ENCODE measurements at places on chromosomes 11 and 22. TPM values are rescaled to one million over a fixed set of nuclear protein-coding genes. Genes with fewer than 3 reads are reported as not detected.

KRTAP5-7 gene
- not detected for total RNA-seq

SMTNL1 gene
- total RNA-seq = not detected

GRCh38 chr22:45507798-45508197 is 5.1 kb downstream of the FBLN1 start:
- no peak for DNase-seq

DNA sequence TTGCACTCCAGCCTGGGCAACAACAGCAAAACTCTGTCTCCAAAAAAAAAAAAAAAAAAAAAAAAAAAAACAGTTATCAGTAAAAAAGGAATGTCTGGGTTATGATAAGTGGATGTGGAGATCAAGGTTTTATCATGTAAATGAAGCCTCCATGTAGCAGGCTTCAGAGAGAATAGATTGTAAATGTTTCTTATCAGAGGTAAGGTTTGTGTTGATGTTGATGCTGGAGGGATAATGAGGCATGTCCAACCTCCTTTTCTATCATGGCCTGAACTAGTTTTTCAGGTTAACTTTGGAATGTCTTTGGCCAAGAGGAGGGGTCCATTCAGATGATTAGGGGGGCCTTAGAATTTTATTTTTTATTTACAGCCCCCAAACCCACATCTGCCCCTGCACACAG is 35.4 kb upstream of the TREH start:
- DNase-seq = no peak

DNA sequence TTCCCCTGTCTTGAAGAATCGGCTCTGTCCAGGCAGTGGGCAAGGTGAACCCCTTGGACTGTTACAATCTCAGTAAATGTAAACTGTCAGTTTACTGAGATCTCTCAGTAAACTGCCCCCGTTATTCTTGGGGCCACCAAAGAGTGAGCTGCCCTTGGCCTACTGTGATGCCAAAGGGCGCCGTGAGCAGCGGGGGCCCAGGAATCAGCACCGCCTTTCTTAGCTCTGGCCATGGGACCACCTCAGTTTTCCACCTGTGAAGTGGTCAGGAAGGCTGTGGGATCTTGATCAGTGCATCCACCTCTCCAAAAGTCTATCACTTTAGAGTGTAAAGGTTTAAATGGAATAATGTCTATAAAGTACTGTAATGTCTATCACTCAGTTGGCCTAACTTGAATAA is 57.1 kb downstream of the THAP12 start:
- no peak for DNase-seq

DNA sequence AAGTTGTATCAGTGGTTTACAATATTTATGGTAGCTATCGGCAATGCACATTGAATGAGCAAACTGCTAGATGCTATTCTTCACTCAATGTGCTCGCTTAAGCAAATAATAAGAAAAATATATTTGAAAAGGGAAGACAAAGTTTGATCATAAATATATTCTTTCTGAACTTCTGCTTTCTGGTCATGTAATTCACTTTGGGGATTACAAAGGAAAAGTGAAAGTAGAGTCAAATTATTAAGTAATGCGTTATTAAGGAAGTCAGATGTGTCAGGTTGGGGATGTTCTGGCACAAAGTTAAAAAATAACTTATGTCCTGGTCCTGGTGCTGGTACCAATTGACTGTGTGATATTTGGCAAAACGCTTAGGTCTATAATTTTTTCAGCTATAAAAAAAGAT is 98.0 kb upstream of the TRIM77 start:
- no peak for DNase-seq

DNA sequence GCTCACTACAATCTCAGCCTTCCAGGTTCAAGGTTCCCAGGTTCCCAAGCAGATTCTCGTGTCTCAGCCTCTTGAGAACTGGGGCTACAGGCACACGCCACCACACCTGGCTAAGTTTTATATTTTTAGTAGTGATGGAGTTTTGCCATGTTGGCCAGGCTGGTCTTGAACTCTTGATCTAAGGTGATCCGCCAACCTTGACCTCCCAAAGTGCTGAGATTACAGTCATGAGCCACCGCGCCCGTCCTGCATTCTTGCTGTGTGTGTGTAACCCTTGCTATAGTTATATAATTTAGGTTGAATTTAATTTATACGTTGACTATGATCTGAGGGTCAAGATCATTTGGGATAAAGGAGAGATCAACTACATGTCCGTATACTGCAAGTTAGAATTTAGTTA is 29.3 kb upstream of the ROBO3 start:
- DNase-seq = no peak

- DNase-seq = no peak
Measured at GRCh38 chr22:47567126-47568090, 805.0 kb downstream of the TBC1D22A start.

DNA sequence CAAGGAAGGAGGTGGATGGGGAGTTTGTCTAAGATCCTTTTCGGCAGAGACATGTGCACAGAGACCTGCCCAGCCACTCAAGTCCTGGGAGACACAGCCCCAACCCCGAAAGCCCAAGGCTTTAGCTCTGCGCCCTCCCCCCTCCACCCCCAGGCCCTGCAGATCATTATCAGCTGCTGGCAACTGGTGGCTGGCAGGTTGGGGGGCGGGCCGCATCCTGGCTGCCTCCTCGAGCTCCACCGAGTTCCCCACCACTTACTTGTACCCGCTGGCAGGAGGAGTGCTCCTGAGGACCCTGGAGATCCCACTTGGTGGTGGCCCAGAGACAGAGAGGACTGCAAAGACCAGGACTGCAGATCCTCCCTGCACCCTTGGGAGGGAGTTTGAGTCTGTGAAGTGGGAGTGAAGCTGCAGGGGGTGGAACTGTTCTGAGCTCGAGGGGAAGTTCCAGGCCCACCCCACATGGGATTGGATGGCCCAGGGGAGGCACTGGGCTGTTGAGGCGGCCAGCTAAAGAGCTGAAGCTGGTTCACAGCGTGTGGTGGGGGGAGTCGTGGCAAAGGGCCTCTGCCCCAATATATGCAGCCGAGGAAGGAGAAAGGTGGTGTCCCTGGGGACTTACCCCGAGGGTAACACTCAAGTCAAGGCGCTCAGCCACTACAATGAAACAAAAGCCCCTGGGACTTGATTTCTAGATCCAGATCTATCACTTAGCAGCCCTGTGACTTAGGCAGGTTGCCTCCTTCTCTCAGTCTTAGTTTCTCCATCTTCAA is 19.9 kb upstream of the CCDC86 start:
- no peak for DNase-seq

DNA sequence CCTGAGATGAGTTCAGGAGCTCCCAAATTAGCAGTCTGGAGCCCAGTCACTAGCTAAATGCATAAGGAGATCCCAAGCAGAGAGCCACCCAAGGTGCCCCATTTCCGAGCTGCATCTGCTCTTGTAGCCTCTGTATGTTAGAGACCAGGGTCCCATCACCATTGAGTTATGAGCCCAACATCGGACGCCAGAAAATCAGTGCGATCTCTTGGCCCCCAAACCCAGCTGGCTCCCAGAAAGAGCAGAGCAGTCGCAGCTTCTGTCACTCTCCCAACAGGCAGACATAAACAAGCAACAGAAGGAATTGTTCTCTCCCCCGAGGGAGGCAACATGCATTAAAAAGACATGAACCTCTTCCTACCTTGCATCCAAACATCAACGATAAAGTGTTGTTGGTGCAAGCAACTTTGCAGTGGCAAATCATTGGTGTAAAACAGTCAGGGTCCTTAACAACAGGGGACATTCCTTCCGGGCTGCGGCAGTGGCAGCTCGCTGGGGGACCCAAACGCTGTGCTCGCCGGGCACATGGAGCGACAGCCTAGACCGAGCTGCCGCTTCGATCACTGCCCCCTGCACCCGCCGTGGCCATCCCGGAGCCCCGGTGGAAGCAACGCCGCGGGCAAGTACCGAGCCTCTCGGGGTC is 907.1 kb downstream of the DLG2 start:
- DNase-seq = no peak
